ENCODE measurements at places on chromosomes 3 and 15.

DNA sequence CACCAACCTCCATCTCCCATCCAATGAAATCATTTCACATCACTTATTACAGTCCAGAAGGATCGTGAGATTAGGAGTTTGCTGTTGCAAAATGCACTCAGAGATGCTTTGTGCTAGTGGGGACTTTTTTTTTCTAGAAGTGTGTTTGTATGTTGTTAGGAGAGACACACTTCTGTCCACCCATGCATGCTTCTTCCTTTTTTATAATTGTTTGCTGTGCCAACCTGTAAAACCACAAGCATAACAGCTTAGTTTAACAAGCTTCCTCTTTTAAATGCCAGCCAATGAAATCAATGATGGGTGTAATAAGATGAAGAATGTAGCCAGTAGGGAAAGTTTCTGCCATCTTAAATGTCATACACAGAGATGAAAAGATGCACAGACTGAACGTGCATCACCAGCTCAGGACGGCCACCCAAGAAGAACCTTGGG lies 305.6 kb upstream of the STT3B start:
- no peak for DNase-seq

GRCh38 chr15:95287720-95288103 lies 1042.8 kb upstream of the NR2F2 start:
- no peak for DNase-seq

GRCh38 chr15:73225358-73226015 lies 143.3 kb downstream of the HCN4 start:
- DNase-seq = peak; percentile 28

- no peak for DNase-seq
These were observed 3.4 kb upstream of the DISP2 start for GRCh38 chr15:40354408-40355171.

DNA sequence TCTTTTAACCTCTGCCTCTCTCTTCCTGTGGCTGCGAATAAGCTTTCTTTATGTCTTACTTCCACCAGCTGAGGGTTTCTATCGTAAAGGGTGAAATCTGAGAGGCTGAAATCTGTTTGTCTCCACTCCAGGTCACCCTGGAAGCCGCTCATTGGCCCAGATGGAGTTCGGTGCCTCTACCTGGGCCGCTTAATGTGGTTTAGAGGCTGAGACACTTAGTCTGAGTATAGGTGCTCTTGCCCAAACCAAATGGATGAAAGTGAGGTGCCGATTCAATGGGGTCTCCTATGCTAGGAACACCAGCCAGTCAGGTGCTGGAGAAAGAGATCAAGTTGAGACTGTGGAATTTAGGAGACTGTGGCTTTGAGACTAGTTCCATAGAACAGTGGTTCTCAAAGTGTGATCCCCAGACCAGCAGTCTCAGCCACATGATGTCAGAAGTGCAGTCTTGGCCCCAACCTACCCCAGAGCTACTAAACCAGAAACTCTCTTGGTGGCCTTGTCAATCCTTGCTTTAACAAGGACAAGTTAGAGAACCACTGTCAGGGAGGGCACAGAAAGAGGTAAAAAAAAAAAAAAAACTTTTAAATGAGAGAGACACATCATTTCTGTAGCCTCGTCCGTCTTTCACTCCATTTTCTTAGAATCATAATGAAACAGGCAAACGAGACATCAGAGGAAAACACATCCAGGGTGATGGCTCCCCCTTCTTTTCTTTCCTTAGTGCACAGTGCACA lies 54.9 kb upstream of the CCR2 start:
- peak; percentile 22 for DNase-seq

DNA sequence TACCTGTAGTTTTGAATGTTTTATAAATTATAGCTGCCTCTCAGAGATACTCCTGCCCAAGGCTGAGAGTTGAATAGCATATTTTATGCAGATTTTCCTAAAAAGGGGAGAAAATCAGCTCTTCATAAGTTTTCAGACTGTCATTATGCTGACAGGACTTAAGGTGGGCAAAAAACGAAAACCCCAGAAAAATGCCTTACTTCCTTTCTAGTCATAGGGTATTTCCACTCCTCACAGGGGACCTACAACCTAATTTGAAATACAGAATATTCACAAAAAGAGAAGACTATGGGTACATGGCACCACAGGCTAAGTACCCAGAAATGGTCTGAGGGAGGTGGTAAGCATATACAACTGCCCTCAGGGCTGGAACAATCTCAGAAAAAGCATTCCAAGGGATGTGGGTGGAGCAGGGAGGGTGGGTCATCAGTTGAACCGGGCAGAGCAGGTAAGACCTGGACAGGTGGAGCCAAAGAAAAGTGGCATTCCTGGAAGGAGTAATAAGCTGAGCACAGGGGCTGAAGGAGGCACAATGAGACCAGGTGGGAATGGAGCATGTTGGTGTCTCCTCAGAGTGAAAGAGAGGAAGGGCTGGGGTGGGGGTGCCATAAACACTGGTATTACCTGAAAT lies 10.6 kb upstream of the OXSR1 start:
- no peak for DNase-seq

DNA sequence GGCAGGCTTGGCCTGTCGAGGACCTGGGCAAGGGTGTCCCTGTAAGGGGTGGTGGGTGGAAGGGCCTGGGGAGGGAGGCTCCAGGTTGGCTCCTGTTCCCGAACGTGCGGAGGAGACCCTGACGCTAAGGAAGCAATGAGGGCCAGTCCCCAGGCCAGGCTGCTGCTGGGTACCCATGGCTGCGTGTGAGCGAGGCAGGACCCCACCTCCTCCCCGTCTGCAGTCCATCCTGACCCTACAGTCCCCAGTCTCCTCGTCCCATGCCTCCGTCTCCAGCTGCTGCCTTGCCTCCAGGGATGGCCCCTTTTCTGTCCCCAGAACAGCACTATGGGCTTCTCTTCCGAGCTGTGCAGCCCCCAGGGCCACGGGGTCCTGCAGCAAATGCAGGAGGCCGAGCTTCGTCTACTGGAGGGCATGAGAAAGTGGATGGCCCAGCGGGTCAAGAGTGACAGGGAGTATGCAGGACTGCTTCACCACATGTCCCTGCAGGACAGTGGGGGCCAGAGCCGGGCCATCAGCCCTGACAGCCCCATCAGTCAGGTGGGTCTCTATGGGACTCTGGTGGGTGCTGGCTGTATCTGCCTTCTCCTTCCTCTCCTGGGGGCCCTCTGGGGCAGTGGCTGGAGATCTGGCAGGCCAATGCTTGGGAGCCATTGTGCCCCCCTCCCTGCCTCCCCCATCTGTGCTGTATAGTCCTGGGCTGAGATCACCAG lies 571 bp downstream of the FES start:
- no peak for DNase-seq

DNA sequence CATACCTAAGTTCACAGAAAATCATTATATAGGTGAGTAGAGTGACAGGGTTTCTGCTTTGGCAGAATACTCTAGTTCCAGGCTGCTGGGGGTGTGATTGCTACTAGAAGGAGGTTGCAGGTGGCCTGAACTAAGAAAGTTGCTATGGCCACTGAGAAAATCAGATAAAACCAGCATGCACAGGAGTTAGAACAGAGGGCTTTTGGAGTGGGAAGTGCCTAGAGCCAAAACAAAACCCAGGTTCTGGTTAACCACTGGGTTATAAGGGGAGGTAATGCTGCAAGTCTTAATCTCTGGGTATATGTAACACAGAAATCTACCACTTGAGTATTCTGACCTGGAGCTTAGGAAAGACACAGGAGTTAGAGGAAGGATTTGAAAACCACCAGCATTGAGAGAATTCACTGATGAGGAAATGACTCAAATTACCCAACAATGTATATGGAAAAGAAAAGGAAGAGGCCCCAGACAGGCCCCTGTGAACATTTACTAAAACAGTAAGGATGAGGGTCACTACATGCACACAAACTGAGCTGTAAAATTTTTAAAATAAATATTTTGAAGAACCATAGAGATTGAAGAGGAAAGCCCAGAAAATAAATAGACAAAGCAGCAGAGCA lies 60.0 kb downstream of the PLOD2 start:
- DNase-seq = no peak

DNA sequence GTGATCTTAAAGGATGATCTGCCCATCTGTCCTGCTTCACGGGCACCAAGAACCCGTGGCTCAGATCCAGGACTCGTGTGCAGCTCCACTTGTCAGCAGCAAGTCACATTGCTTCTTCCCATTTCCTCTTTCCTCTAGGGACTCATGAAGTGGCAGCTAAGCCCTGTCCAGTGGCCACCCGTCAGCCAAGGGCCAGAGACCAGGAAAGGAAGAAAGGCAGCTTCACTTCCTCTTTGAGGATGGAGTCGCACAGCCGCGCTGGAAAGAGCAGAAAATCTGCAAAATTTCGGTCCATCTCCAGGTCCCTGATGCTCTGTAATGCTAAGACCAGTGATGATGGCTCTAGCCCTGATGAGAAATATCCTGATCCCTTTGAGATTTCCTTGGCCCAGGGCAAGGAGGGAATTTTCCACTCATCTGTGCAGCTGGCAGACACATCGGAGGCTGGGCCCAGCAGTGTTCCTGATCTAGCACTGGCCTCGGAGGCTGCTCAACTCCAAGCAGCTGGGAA lies 28.5 kb downstream of the IL16 start:
- no peak for DNase-seq

- peak; percentile 37 for DNase-seq
These were observed 20.4 kb upstream of the NFKBIZ start for GRCh38 chr3:101828691-101829436.

- no peak for DNase-seq
These were observed 4.2 kb upstream of the SH2D7 start for GRCh38 chr15:78087951-78088772.

- DNase-seq = no peak
These were observed 25.2 kb downstream of the EOMES start for GRCh38 chr3:27696906-27697305.

DNA sequence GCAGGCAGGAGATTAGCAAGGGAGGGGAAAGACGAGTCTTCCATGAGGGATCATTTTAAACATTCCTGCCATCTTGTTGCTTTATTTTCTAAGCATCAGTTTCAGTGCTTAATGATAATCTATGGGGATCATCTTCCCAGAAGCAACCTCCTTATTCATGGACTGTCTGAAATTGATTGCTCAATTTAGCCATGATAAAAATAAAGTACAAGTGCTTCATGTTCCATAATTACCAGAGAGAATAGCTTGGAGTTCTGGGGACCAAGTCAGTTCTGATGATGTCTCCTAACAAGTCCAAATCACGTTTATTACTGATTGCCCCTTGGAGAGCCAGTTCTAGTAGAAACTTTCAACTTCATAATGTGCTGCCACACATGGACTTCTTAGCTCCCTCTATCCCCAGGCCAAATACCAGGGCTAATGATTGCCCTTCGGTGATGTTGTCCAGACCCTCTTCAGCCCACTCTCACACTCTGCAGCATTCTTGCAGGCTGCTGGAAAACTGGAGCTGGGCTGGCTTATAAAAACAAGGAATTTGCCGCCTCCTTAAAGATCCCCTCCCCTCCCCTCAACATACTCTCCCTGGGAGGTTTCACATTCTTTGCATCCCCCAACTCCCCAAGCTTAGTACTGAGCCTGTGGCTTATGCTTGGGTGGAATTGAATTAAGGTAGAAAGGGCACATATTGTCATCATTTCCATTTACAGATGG lies 222.1 kb upstream of the ADAMTS9 start:
- no peak for DNase-seq

- peak; percentile 48 for DNase-seq
These were observed 161.1 kb upstream of the TBL1XR1 start for GRCh38 chr3:177358091-177358976.

- DNase-seq = no peak
These were observed 935.2 kb downstream of the TBL1XR1 start for GRCh38 chr3:176262071-176262470.

DNA sequence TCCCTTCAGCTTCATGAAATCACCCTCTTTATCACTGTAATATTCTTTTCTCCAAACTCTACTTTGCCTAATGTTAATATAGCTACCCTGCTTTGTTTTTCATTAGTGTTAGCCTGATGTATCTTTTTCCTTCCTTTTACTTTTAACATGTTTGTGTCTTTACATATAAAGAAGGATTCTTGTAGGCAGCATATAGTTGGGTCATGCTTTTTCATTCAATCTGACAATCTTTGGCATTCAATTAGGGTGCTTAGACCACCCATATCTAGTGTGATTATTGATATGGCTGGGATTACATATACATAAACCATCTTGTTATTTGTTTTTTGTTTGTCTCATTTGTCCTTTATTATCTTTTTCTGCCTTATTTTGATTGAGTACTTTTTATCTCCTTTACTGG lies 34.9 kb upstream of the HEG1 start:
- DNase-seq = no peak

DNA sequence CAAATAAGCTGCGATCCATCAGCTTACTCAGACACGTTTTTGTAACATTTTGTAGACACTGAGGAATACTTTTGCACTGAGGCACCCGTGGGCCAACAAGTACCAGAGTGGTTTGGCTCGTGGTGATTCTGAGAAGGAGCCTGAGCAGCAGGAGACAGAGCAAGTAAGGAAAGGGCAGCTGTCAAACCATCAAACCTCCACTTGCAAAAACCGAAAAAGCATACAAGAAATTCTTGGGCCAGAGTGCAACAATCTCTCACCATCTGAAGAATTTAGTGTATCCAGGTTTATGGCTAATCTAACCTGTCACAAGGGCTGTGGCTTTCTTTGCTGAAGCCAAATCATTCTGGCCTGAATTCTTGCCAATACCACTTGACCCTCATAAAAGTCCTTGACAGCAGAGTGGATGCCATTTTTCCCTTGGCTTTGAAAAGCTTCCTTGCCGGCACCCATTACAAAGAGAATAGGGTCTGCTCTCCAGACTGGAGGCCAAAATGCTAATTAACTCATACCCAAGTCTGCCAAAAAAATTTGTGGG lies 56.7 kb downstream of the MYO1E start:
- DNase-seq = no peak

DNA sequence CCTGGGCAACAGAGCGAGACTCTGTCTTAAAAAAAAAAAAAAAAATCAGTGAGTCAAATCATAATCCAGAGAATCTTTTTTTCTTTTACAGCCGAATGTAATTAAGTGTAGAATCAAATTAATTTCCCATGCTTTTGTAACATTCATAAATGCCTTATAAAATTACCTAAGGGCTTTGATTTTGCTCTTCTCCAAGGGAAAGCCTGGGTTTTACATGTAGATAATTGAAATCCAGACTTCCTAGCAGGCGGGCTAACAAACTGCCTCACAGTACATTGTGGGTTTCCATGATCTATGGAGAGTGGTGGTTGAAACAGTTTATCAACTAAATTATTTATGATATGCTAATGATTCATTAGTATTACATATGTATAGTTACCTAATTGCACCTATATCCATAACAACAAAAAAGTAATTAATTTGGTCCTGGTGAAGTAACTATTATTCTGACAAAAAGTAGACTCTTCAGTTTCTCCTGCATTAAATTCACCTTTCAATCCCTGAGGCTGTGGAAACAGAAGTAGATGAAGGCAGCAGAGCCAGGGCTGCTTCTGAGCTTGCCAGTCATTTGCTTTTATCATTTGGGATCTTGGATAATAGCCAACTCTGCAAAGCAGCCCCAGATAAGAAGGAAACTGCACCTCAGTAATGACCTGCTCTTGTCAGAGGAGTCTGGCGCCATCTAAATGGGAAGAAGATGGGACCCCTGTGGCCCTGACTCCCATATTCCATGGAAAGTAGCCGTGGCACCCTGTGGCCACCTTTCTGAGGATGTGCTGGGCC lies 9.5 kb downstream of the CCR9 start:
- no peak for DNase-seq

DNA sequence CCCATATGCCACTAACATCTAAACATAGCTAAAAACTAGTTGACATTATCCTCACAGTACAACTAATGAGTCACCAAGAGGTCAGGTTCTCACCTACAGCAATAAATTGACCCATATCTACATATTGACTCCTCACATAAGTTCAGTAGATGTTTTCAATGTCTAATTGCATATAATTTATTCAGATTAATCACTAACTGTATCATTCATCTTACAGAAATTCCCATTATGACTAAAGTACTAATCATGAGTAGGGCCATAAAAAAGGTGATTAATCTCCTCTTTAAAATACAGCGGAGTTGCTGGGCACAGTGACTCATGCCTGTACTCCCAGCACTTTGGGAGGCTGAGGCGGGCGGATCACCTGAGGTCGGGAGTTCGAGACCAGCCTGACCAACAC lies 82.4 kb upstream of the ST3GAL6 start:
- no peak for DNase-seq

Measured in activated T-helper 9 cell treated with anti-CD3 and anti-CD28 coated beads, Interleukin-2, amount 50 U/mL, for 16 hours (primary cell).